ENCODE measurements at places on chromosomes 3 and 15.

DNA sequence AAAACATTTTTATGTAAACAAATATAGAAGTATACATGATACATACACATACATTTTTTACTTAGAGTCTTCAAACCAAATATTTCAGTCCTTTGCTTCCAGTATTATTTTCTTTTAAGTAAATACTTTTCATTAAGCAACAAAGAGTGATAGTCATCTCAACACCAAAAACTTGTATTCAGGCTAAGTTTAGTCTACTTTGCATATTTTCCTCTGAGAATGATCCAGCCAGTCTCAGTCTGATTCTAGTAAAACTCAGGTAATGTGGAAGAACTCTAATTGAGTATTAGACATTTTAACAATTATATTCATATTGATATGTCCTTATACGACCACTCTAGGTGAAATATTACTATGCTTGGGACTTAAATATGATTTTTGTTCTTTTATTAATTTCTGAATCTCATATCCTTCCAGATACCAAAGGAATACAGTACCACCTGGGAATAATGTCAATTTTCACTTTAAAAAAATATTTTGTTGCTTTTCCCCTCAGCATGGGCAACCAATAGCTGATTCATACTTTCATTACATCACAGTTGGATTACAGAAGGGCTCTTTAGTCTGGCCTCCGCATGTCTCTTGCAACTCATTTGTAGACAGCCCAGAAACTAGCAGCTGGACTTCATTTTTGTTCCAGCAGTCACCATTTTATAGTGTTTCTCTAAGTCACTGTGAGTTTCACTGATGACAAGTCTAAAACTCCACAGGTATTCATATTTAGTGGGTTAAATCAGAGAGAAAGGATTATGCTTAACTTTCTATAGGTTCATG is 390.4 kb downstream of the ZBTB20 start:
- no peak for DNase-seq

GRCh38 chr3:27728195-27729087 is 6.3 kb upstream of the EOMES start:
- DNase-seq: peak; percentile 38

DNA sequence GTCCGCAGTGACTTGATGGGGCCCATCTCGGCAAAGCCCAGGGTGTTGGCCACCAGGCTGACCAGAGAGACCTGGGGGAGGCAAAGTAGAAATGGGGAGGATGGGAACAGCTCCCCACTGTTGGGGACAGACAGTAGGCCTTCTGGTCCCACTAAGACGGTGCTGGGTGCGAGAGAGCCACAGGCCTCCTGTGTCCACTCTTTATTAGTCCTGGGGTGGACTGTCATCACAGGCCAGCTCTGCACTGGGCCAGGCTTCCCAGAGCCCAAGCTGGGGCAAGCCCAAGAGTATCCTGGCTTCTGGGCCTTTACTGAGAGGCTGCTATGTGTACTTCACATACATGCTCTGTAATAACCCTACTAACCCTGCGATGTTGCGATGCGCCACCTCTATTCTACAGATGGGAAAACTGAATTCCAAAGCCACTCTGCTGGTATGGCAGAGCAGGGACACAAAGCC is 66.4 kb downstream of the EXOG start:
- no peak for DNase-seq

DNA sequence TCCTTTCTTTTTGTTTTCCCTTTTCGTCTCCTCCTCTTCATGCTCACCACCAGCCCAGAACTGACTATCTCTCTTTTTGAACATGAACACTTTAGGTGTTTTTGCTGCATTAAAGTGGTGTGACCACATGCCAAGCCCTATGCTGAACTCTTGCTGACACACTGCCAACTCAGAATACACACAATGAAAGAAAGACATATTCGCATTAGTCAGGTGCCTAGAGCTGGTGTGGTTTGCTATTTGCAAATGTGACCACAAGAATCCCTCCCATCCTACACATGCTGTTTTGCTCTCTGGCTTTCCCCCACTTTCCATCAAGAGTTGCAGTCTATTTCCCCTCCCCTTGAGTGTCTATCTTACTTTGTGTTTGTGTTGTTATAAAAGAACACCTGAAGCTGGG is 967.8 kb upstream of the CFAP20DC start:
- no peak for DNase-seq

- no peak for DNase-seq
Observed at GRCh38 chr3:194219826-194220410, 84.0 kb downstream of the HES1 start.

- DNase-seq: no peak
Observed at GRCh38 chr3:25469558-25469957, 41.5 kb downstream of the RARB start.

GRCh38 chr15:83283138-83283812 is 1.2 kb downstream of the BNC1 start:
- DNase-seq: peak; percentile 66

DNA sequence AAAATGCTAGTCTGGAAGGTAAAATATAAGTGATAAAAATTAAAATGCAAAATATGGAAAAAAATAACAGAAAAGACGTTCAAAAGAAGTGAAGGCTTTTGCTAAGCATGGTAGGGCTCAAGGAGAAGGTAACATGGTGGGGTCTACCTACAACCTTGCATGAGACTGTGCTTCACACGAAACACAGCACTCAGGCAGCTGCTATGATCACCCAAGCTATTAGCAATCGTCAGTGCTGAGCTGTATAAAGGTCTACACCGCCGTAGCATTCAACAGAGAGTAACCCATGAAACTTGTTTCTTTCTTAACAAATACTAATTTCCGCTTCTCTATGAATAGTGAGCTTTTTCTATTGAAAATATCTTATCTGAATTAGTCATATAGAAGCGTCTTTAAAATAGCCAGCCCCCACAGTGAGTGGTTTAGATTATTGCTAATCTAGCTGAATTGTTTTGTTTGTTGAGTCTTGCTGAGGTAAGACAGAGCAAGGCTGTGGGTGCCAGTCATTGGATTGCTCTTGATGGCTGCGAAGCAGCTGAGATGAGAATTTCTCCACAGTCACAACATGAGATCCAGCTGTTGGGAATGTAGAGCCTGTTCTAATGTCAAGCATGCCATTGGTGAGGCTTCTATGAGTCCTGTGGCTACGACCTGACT is 230.0 kb downstream of the KLF13 start:
- DNase-seq: no peak
